ENCODE measurements at places on chromosomes 4 and X.

- no peak for DNase-seq
Measured at GRCh38 chrX:68978255-68978654, 149.4 kb downstream of the EFNB1 start.

DNA sequence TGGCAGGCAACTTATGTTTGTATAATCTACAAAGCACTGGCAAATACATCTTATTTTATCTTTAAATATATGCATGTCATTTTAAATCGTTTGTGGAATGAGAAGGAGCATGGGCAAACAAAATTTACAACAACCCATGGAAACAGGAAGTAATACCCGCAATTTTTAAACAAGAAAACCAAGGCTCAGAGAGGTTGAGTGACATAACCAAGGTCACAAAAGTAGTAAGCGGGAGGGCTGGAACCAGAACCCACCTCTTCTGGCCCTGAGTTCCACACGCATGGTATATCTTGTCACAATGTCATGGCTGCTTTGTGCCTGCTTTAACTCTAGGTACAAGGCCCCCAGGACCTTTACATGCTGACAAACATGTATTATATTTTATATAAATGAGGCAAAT is 52.9 kb downstream of the SLC7A11 start:
- no peak for DNase-seq

GRCh38 chr4:38686682-38687081 is 22.7 kb downstream of the KLF3 start:
- no peak for DNase-seq

GRCh38 chr4:151738720-151739517 is 21.9 kb downstream of the GATB start:
- no peak for DNase-seq

- no peak for DNase-seq
Measured at GRCh38 chr4:62118558-62118957, 918.4 kb downstream of the ADGRL3 start.

- no peak for DNase-seq
Measured at GRCh38 chrX:103101299-103102042, 8.5 kb upstream of the NXF3 start.

GRCh38 chr4:155787113-155787710 is 28.4 kb downstream of the GUCY1B1 start:
- peak; percentile 55 for DNase-seq
